Lung microvascular endothelial cell (primary cell): ENCODE measurements at places on chromosomes 12 and 14. TPM values are rescaled to one million over a fixed set of nuclear protein-coding genes. Genes with fewer than 3 reads are reported as not detected.

The ZDHHC22 gene
- total RNA-seq, result under 0.01 TPM in 1 of 2 replicates, not detected in the other

The WNT1 gene
- not detected in 2 replicates for total RNA-seq

The CHD8 gene
- 40.1 and 46.8 TPM in 2 replicates for total RNA-seq

The NPFF gene
- not detected in 2 replicates for total RNA-seq

The LRTM2 gene
- not detected in 2 replicates for total RNA-seq

The GAS2L3 gene
- 13.5 and 17.7 TPM in 2 replicates for total RNA-seq

The MSI1 gene
- total RNA-seq, result not detected in 2 replicates

The SLCO1B1 gene
- not detected in 2 replicates for total RNA-seq

The LRRC23 gene
- total RNA-seq, result 1.5 and 3.4 TPM in 2 replicates

The CCDC175 gene
- total RNA-seq, result not detected in 2 replicates

The IL26 gene
- total RNA-seq, result not detected in 2 replicates

The TMEM63C gene
- 0.44 and 0.79 TPM in 2 replicates for total RNA-seq

The LRP1-AS gene
- not detected in 2 replicates for total RNA-seq

- peak; percentile 24 for DNase-seq
These were observed 12.1 kb downstream of the SIRT4 start for GRCh38 chr12:120314220-120314619.

GRCh38 chr12:119749666-119750065, 81.7 kb downstream of the PRKAB1 start:
- DNase-seq, result no peak

DNA sequence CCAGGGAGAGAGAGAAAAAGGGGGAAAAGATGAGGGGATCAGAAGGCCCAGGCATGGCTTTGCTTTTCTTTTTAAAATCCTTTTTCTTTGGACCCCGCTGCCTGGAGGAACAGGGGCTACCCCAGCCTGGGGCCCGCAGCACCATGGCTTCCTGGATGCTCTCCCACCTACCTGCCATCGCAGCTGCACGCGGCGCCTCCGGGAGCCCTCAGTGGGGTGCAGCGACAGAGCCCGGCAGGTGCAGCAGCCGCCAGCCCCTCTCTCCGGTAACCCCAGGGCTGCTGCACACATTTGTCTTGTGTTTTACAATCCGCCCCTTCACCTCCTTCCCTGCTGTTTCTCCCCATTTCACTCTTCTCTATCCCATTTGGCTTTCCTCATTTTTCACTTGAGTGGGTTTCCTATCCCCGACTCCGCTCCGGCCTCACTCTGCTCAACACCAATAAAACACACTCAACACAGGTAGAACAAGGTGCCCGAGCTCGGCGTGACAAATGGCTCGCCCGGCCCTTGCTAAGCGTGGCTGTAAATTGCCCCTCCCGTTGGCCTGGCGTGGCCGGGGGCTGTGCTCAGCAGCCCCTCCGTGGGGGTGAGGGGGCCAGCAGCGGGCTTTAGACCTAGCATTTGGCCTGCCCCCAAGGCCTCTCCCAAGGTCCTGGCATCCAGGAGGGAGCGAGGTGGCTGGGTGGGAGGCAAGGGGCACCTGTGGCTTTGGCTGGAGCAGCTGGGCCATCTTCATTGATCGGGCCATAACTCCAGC, 52.6 kb upstream of the GPATCH2L start:
- DNase-seq, result no peak

GRCh38 chr14:58744801-58745394, 107.1 kb downstream of the DACT1 start:
- no peak for DNase-seq

- no peak for DNase-seq
These were observed 93.1 kb upstream of the HIF1A start for GRCh38 chr14:61602003-61602732.

DNA sequence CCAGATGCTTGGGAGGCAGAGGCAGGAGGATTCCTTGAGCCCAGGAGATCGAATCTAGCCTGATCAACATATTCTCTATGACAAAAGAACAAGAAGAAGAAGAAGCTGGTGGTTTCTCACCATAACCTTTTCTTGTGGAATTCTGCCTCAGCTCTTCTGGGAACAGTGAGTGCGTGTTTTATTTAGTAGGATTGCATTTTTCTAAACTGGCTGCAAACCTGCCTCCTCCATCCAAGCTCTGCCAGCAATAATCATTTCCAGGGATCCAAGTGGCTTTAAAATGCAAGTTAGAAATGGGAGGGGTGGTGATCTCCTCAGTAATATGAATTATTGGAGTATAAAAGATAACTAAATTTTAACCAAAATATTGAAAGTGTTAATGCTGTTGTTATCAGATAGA, 46.1 kb upstream of the MMP17 start:
- DNase-seq, result no peak

GRCh38 chr12:63782466-63782865, 2.8 kb downstream of the RXYLT1 start:
- no peak for DNase-seq

DNA sequence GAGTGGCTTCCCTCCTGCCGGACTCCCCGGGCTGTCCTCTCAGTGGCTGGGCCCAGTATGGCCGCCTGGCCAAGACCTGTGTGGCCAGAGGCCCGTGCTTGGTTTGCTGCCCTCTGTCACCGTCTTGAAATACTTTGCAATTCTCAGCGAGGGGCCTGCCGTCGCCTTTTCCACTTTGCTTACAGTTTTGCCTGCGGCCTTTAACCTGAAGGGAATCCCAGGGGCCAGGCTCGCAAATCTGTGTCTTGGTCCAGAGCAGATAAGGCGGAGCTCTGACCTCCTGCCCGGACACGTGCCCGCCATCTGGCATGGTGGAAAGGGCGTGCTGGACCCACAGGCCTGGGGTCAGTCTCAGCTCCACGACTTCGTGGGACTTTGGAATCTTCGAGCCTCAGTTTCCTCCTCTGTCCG, 10.9 kb upstream of the AMN start:
- no peak for DNase-seq

DNA sequence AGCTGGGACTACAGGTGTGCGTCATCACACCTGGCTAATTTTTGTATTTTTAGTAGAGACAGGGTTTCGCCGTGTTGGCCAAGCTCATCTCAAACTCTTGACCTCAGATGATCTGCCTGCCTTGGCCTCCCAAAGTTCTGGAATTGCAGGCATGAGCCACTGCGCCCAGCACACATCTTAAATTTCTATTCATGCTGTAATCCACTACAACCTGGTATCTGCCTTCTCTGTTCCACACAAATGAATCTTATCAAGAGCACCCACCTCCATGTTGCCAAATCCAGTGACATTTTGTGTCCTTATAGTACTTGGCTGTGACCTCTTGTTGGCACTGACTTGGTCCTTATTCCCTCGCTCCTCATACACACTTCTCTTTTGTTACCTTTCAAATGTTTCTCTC, 5.8 kb upstream of the BICD1 start:
- no peak for DNase-seq

- DNase-seq, result peak; percentile 28
These were observed 21.5 kb downstream of the RIN3 start for GRCh38 chr14:92534932-92535643.

DNA sequence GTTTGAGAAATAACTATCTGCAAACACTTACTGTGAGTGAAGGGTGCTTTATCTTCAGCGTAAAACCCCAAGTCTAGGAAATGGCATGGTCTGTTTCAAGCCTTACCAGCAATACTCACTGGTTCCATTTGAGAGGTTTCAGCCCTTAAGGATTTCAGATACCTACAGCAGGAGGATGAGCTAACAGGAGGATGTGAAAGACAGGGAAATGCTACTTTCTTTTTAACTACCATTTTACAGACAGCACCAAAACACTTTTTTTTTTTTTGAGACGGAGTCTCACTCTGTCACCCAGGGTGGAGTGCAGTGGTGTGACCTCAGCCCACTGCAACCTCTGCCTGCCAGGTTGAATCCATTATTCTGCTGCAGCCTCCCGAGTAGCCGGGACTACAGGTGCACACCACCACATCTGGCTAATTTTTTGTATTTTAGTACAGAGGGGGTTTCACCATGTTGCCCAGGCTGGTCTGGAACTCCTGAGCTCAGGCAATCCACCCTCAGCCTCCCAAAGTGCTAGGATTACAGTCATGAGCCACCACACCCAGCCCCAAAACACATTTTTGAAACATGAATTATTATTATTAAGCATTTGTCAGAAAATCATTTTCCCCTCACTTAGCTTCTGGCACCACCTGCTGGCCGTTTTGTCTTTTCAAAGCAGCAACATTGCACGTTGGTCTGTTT, 4.6 kb downstream of the MTRFR start:
- peak; percentile 80 for DNase-seq

DNA sequence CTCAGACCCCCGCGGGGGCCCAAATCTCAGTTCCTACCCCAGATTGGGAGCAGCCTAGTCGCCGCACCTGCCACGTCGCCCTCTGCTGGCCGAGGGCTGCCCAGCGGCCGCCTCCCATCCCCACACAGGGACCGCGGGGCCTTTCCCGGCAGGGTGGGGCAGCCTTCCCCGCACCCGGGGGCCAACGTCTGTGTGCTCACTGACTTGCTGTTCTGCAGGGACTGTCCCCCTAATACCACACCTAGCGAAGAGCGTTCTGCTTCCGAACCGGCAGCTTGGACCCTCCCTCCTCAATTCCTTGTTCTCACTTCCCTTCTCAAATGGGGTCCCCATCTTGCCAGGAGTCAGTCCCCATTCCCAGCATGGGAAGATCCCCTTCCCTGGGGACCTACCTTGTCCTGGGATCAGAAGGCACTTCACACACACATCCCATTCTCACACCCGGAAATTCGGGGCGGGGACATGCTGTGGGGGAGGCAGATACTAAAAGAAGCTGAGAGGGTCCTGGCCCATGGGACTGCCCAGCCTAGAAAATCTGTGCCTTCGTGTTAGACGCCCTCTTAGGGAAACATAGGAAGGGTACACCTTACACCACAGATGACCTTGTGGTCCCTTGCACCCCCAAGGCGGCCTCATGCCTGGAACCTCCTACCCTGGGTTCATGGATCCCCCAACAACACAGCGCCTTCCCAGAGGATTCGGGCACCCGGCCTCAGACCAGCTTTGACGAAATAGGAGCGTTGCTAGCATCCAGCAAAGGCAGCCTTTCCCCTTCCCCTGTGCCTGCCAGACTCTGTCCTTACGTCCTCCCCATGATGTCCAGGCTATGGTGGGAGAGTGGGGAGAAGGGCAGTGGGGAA, 16.4 kb downstream of the ACVRL1 start:
- peak; percentile 74 for DNase-seq

GRCh38 chr14:37081218-37081617, 91.2 kb downstream of the SLC25A21 start:
- DNase-seq, result no peak

DNA sequence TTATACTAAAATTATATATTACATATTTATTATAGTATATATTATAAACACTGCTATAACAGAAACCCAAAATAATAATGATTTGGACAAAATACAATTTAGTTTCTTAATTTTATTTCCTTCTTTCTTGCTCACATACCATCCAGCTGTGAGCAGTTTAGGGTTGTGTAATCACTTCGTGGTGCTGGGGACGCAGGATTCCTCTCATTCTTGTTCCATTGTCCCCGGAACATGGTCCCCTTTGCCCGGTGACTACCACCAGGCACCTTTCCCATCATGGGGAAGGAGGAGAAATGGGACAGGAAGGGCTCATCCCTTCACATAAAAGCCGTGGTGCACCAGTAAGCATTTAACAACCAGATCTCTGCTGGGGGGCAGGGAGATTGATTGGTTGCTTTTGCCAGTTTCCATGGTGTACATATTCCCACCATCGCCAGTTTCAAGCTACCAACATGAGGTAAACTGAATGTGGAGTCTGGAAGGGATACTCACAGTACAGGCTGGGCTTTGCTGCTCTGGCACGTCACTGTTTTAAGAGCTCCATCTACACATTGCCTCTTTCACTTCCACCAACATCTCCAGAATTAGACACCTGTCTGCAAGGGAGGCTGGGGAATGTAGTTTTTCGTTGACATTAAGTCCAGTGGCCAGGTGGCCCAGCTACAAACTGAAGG, 191.5 kb downstream of the TMEM132C start:
- no peak for DNase-seq

- DNase-seq, result no peak
These were observed 47.1 kb downstream of the SPATS2 start for GRCh38 chr12:49414364-49414763.

- no peak for DNase-seq
These were observed 423.8 kb downstream of the NRXN3 start for GRCh38 chr14:78593949-78594348.

GRCh38 chr14:22850944-22851764, 14.8 kb downstream of the MMP14 start:
- peak; percentile 98 for DNase-seq

GRCh38 chr12:131816495-131816894, 11.7 kb upstream of the MMP17 start:
- DNase-seq, result no peak

- DNase-seq, result no peak
These were observed 35.2 kb upstream of the KITLG start for GRCh38 chr12:88615490-88615889.

DNA sequence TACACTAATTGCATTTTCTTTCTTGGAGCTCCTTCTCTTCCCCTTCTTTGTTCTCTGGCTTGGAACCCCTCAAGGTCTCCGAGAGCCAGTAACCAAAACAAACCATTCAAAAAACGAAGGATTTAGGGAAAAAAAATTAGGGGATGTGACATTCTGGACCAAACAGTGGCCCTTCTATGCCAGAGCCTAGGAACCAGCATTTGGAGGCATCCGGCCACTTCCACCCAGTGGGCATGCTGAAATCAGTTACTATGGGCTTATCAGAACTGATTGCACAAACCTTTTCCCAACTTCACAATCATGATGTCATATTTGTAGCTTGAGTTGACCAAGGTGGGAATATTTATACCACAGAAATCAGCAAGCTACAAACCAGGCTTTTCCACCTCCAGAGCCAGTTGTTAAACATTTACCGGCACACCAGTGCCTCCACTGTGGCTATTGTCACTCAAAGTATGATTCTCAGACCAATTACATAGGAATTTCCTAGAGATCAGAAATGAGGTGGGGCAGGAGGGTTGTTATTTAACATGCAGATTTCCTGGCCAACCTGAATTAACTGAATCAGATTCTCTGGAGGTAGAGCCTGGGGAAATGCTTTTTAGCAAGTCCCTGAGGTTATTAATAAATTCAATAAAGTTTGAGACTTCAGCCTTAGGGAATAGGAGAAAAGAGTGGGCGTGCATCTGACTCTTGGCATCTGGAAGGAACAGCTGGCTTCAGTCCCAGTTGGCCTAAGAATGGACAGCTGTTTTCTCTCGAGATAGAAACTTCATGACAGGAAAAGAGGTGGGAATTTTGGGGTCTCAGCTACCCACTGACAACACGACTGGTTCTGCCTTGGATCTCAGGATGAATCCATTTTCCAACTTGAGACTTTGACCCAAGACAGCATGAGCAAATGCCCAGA, 273.9 kb downstream of the ZFP36L1 start:
- no peak for DNase-seq

GRCh38 chr12:120263748-120264085, 1.8 kb downstream of the PXN start:
- DNase-seq, result peak; percentile 43

- no peak for DNase-seq
These were observed 267.2 kb upstream of the BTG1 start for GRCh38 chr12:92412856-92413255.

DNA sequence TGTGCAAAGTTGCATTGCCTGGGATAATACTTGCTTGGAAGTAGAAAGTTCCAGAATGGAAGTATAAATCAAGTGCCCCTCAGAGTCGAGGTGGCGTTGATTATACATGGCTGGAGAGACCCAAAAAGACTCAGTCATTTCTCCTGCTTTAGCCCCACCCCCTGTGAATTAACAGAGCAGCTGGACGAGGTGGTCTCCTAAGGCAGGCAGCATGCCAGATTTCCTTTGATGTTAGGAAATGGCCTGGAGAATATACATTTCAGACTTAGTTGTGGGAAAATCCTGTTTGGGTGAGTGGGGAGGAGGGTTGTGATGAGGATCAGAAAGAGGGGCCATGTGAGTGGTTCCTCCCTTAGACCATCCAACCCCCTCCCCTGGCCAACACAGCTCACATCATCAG, 406.1 kb upstream of the TMPO start:
- DNase-seq, result no peak
